ENCODE measurements at places on chromosomes 7 and 10.

DNA sequence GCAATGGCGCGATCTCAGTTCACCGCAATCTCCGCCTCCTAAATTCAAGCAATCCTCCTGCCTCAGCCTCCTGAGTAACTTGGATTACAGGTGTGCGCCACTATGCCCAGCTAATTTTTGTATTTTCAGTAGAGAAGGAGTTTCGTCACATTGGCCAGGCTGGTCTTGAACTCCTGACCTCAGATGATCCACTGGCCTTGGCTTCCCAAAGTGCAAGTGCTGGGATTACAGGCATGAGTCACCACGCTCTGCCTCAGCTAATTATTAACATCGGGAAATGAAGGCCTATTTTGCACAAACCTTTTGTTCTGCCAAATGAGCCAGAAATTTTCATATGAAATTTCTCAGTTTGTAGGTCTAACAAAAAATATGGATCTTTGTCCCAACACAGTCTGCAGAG lies 106.7 kb upstream of the ODAD2 start:
- no peak for DNase-seq

DNA sequence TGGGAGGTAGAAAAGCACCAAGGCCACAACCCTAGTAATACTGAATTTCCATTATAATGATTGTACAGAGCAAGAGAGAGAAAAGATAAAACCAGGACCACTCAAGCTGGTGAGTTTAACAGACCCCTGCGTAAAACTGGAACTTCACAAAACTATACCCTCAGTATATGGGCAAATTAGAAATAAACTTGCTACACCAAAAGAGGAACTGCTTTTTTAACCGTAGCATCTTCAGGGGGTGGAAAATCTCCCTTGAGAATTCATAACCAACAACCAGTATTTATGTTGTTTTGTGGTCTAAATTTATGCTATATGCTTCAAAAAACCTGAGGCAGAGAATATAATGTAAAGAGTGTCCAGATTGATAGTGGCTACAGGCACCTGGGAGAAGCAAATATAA lies 171.2 kb downstream of the SGMS1 start:
- DNase-seq: no peak

DNA sequence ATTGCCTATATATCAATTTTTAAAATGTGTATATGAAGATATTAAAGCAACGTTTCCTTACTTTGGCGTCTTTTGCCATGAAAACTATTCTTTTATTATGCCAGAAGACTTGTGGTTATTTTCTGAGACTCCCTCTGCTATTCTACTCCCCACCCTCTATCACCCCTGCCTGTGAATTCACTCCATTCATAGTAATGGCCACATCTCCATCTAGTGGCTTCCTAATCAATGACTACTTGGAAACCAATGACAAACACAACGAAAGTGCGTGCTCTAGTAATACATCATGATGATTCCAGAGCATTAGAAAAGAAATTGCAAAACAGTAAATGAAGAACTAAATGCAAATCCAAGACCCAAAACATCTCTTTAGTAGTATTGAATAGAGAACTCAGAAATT lies 186.7 kb upstream of the HGF start:
- no peak for DNase-seq

DNA sequence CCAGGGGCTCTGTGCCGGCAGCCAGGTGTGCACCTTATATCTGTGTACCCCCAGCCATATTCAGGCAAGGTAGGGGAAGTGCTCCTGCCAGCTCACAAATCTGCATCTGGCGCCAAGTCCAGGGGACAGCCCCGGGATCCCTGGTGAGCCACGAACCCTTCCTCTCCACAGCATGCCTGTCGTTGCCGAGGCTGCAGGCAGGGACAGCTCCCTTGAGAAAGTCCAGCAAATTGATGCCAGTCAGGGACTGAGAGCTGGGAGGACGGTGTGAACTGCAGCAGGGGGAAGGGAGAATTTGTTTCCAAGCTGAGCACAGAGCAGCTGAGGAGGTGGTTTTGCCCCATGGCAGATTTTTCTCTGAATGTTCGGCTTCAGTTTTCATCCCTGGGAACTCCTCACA lies 919 bp downstream of the PLA2G12B start:
- DNase-seq: no peak

- no peak for DNase-seq
These were observed 151.9 kb downstream of the CHRM2 start for GRCh38 chr7:137020351-137020750.

DNA sequence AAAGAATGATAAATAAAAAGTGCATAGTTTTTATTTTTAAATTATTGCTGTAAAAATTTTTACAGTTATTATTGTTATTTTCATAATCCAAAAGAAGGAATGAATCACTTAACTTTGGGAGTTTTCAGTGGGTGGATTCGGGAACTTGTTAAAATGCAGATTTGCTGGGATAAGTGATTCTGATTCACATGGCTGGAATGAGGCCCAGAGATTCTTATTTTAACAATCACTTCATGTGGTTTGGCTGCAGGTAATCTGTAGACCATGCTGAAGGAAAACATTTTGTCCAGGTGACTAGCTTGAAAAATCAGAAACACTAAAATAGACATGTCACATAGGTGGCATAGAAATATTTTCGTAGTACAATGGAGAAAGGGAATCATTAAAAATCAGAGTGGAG lies 13.9 kb downstream of the CROT start:
- no peak for DNase-seq
